ENCODE measurements at places on chromosomes 4 and X.

DNA sequence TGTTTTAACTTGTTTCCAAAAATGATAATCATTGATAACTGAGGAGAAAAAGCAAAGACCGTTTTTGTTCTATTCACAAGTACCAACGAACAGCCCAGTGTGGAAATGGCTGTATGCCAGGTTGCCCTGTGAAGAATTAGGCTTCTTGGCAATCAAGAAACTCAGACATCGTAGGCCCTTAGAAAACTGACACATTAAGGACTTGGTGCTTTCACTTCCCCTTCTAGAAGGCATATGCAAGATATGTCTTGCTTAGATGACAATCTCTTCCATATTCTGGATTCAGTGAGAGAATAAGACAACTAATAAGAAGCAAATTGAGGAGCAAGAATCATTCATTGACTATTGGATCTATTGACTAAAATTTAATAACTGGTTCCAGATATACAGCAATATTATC, 56.6 kb downstream of the ANAPC10 start:
- DNase-seq: no peak

DNA sequence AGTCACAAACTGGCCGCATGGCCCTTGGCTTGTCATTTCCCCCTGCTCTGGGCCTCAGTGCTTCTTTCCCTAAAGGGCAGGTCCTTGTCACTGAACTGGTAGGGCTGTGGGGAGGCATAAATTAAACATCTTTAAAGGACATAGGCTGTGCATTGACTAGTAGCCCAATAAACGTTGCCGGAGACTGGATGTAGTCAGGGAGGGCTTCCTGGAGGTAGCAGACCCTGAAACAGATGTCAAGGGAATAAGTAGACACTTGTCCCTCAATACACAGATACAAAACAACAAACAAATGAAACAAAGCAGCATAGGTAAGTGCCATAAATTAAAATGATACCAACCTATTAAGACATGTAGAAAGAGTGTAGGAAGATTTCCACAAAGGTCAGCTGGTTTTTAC, 71.8 kb upstream of the PSAPL1 start:
- DNase-seq: no peak

- no peak for DNase-seq
These were observed 282.4 kb downstream of the C4orf33 start for GRCh38 chr4:129378364-129378763.

DNA sequence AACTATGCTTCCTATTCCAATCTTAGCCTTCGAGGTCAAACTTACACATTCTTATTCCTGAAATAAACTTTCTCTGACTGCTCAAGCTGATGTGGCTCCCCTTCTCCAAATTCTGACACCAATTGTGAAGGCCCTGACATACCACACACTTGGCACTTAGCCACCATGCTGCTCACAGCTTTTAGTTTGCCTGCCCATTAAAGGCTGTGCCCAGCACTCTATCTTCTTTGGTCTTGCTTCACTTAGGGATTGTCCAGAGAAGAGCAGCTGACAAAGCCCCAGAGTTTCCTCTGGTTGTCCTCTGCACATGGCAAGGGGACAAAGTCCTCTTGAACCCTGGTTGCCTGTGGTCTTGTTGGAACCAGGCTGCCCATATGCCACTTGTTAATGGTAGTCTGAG, 126.1 kb downstream of the ARHGEF9 start:
- no peak for DNase-seq

DNA sequence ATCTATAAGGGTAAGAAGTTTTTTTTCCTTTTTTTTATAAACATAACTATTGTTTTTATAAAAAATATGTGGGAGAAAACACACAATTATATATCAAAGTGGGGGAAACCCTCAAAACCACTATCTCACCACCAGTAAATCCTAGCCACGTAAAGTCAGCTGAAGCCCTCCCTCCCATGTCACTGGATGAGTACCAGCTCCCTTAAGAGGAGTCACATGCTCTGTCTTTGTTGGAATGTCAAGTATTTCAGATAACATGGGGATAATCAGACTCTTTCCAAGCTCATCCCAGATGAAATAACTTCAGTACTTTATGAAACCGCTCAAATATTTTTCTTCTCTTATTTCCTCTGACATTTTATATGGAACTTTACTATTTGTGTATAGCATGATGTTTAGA, 2.4 kb downstream of the MYOZ2 start:
- DNase-seq: peak; percentile 51

DNA sequence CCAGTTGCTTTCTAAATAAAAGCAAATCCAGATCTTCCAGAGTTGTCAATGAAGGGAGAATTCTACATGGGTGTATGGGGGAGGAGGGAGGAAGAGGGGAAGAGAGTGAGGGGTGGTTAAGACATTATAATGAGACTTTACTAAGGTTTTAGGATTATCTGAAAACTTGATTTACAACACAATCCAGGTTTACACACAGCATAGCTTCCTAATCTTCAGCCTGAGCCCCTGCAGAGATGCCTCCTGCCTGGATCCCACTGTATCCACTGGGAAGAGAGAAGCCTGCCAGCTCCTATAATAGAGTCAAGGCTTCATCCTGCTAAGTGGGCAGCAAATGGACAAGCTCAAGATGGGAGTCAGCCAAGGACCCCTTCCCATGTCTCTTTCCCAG, 85.6 kb upstream of the KIT start:
- no peak for DNase-seq

Measured in astrocyte (in vitro differentiated cells and primary cell).